Stimulated activated CD4-positive, alpha-beta T cell treated with anti-CD3 and anti-CD28 coated beads, Interleukin-1b, Interleukin-23, amount 100 ng/mL, for 1 hour (primary cell): ENCODE measurements at places on chromosomes 1 and 21.

DNA sequence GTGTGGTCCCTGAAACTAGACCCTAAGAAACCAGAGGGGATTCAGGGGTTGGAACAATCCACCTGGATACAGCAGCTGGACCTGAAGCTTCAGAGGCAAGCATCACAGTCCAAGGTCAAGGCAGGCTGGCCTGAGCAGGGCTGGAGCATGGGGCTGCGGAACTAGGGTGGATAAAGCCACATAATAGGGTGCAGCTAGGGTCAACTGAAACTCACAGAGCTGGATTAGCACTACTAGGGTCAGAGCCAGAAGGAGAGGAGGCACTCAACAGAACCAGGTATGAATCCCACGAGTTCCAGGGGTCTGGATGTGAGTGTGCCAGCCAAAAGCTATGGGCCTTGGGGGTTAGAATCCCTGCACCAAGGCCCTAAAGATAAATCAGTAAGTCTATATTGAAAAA, 231.0 kb upstream of the KIAA0040 start:
- DNase-seq = no peak

DNA sequence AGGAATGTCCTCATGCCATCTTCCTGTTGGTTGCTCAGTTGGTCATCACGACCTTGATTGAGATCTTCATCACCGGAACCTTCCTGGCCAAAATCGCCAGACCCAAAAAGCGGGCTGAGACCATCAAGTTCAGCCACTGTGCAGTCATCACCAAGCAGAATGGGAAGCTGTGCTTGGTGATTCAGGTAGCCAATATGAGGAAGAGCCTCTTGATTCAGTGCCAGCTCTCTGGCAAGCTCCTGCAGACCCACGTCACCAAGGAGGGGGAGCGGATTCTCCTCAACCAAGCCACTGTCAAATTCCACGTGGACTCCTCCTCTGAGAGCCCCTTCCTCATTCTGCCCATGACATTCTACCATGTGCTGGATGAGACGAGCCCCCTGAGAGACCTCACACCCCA, 42.9 kb downstream of the KCNJ15 start:
- DNase-seq = no peak

GRCh38 chr1:79738101-79738500, 731.6 kb upstream of the ADGRL4 start:
- no peak for DNase-seq

DNA sequence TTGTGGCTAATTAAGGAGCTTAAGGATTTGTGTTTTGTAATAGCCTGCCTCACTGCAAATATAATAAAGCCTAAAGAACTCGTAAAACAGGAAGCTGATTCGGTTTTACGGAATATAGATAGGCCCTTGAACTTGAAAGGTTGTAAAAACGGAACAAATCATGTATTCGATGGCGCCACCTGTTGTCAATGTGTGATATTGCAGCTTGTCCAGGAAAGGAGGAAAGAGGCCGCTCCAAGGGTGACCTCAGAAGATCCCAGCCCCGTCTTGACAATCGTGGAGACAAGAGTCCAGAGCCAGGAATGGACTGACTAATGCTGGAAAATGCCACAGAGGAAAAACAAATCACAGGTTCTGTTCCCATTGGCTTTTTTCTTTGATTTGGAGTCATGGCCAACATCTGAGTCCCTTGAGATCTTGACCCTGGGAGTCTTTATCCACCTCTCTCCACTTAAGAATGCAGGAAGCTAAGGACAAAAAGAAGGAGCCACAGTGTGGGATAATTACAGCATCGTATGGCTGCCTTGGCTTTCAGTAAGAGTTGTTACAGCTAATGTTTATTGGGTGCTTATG, 7.0 kb upstream of the IGSF21 start:
- DNase-seq = peak; percentile 21

GRCh38 chr1:46583494-46583893, 20.6 kb downstream of the MKNK1 start:
- DNase-seq = no peak

- DNase-seq = no peak
Measured at GRCh38 chr1:12756768-12757413, 10.9 kb downstream of the CFAP107 start.

DNA sequence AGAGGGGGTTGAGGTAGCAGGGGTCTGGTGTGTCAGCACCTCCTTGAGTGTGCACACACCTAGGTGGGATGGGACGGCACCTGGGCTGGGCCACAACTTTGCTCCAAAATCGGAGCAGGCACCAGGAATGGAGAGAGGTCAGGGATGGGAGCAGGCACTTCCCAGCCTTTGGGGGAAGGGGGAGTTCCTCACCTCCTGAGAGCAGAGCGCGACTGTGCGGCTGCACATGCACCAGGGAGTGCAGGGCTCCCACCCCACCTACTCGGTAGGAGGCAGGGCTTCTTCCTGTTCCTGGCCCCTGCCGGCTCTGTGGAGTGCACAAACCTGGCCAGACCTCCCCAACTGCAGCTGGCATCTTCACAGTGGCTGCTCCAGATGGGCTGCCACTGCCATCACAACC, 399.3 kb downstream of the NCAM2 start:
- no peak for DNase-seq

DNA sequence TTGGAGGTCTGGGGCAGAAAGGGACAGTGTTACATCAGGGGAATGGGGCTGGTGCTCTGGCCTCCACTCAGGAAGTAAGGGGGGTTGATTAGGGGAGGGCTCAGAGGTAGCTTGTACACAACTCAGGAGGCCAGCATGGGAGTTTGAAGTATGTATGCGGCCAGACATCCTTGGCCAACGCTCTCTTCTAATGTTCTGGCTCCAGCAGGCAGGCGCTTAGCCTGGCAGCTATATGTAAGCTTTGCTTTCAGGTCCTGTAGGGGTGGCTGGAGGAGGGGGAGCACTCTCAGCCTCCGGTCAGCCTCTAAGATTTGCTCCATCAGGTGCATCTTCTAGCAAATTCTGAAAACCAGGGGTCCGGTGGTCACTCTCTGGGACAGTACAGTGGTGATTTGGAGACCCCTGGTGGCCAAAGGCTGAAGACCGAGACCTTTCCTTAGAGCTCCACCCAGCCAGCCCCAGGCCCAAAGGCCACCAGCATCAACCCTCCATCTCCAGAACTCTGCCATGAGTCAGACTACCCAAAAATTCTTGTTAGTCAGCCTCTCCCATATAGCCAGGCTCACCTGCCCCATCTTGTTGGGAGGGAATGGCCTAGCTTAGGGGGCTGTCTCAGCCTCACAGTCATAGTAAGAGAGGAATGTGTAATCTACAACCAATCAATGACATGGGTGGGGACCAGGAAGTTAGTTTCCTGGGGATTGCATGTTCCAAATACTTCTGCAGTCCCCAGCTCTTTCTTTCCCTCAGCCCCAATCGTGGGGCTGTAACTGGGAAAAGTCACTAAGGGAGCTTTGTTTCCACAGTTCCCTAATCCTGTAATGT, 9.7 kb upstream of the COL8A2 start:
- DNase-seq = no peak

DNA sequence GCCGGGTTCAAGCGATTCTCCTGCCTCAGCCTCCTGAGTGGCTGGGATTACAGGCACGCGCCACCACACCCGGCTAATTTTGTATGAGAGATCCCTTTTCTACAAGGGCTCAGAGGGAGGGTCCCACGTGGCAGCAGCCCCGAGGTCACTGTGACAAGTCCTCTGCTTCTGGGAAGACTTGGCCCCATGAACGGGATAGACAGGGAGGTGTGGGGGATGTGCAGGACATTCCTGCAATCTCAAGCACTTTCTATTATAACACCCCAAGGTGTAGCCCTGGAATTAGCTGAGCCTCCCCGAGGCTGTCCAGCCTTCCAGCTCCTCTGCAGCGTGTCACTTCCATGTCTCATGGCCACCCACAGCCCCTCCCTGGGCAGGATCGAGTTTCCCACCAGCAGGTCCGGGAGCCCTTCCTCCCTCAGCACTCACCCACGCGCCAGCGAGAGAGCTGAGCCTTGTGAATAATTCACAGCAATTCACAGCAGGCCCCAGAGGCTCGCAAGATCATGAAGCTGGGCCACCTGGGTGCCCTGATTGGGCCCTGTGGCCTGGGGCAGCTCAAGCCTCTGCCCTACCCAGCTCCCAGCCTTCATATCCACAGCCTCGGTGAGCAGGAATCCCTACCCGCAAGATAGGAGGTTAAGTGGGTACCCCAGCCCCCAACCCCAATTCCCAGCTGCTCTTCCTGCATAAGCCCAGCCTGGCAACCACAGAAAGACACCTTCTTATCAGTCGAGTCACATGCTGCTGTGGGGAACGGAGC, 22.8 kb upstream of the RNU1-4 start:
- no peak for DNase-seq

DNA sequence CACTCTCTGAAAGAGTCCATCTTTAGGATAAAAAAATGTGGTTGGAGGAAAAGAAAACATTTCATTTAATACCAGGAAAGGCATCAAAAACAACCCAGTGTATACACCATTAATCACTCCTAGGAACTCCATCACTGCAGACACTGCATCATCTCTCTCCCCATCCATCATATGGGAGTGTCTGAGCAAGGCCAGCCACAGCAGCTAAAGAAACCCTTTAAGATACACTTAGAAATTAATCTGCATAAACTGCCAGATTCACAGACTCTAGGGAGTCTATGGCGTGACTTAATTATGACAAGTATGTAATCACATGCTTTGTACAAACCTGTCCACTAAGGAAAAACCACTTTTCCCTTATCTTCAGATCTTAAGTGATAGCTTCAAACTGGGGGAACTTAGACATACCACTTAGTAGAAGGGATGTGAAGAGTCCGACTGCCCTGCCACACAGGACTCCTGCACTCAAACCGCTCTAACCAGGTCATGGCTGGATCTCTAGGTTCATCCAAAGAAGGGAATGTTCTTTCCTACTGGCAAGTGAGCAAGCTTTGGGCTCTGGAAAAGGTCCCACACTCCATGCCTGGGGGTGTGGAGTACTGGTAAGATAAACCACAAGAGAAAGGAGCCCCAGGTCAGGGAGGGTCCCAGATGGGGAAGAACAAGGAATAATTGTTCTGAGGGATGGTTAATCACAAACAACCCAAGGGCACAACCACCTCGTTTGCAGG, 61.0 kb upstream of the C8B start:
- no peak for DNase-seq

GRCh38 chr1:244963231-244963826, 99.0 kb upstream of the HNRNPU start:
- DNase-seq = no peak

DNA sequence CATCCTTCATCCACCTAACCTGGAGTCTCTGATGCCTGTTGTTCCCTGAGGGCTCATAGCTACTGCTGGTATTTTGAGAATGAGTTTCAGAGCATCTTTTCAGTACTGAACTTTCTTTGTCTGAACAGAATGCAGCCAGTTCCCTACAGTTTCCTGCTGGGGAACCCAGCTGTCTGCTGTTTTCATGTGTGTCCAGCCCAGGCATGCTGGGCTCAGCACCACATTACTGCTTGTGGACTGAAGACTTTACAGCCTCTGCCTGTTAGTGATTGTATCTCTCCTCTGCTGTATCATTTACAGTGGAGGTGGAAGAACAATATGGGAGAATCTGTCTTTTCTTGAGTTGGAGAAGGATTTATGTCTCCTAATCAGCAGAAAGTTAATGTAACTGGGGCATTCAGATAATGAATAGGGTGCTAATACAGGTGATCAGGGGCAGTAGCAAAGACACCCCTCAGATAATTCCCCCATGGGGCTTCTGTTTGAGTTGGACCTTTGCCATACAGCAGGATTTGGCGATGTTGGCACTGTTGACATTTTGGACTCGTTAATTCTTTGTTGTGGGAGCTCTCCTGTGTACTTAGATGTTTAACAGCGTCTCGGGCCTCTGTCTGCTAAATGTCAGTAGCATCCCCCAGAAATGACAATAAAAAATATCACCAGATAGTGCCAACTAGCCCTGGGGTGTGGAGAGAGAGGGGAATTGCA, 207.7 kb downstream of the HHAT start:
- DNase-seq = no peak
